Thoracic aorta (tissue), 2 donors: ENCODE measurements at places on chromosomes 7 and 10.

DNA sequence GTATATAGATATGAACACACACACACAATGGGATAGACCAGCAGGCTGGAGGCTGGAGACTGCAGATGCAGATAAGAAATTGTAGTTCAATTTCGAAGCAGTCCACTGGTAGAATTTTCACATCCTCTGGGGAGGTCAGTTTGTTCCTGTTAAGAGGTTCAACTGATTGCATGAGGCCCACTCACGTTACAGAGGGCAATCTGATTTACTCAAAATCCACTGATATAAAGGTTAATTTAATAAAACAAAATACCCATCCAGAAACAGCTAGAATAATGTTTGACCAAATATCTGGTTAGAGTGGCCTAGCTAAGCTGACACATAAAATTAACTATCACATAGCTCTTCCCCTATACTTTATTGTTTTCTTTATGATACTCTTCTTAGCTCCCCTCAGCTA, 162.9 kb upstream of the SMIM30 start:
- DNase-seq: no peak

- no peak for DNase-seq
Measured at GRCh38 chr7:157881048-157881771, 544.4 kb downstream of the DNAJB6 start.

DNA sequence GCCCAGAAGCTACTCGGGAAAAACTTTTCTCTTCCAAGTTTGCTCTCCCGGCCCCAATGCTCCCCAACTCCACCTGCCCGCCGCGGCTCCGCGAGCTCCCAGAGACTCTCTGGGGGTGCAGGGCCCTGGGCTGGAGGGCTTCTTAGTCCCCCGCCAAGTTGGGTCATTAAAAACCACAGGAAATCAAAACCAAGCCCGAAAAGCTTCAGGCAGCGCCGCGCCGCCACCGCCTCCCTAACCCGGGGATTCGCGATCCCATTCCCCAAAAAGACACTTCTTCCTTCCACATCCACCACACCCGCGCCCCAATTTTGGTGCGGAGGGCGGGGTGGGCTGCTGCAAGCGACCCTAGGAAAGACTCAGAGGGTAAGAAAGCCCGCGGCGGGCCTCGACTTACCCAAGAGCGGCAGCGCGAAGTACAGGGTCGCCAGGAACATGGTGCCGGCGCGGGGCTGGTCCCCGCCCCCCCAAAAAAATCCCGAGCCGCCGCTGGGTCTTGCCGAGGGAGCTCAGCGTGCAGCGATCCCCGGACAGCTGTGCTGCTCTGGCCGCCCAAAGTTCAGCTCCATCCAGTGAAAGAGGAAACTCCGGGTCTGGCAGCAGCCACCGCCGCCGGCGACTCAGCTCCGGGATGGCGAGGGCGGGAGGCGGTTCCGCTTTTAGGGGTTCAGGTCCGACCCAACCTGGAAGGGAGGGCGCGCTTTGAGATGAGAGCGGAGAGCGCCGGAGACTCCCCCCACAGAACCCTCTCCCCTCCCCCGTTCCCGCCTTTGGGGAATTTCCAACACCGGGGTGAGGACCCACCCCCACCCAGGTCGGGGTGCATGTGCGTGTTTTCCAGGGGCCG, 1.2 kb downstream of the GFRA1 start:
- no peak for DNase-seq

- DNase-seq: no peak
Measured at GRCh38 chr7:29105752-29106668, 40.3 kb downstream of the CPVL start.

DNA sequence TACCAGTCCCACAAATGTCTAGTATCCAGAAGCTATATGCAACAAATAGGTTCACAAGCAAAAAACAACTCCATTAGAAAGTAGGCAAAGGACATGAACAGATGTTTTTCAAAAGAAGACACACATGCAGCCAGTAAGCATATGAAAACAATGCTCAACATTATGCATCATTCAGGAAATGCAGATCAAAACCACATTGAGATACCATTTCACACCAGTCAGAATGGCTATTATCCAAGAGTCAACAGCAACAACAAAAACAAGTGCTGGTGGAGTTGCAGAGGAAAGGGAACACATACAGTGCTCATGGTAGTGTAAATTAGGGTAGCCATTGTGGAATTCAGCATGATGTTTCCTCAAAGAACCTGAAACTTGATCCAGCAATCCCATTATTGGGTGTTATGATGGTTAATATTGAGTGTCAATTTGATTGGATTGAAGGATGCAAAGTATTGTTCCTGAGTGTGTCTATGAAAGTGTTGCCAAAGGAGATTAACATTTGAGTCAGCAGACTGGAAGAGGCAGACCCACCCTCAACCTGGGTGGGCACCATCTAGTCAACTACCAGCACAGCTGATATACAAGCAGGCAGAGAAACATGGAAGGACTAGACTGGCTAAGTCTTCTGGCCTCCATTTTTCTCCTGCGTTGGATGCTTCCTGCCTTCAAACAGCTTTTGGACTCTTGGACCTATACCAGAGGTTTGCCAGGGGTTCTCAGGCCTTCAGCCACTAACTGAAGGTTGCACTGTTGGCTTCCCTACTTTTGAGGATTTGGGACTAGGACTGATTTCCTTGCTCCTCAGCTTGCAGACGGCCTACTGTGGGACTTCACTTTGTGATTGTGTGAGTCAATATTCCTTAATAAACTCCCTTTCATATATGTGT, 218.4 kb upstream of the SEMA3D start:
- no peak for DNase-seq

- DNase-seq: no peak
Measured at GRCh38 chr7:6589829-6590644, at the start of gene INTS15. Gene INTS15, plus strand, starts transcription at chr7:6590021. Its CDS starts 263 bp downstream, at chr7:6590284.

DNA sequence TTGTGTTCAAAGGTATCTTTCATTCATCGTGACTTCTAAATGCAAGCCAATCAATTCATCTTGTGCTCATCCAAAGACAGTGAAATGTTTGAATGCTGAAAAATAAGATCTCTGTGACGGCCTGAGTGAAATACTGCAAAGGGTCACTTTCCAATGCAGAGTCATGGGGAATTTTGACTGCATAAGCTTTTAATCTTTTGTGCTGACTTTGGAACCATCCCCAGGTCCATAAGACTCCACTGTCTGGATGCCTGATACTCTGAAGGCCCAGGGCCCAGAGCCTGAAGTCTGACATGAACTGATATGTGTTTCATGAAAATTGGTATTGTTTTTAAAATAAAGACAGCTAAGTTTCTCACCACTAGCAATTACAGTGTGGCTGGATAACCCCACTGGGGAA, 39.0 kb downstream of the PPP1R3C start:
- no peak for DNase-seq

GRCh38 chr10:93742633-93743349, 14.9 kb upstream of the LGI1 start:
- DNase-seq: no peak

- no peak for DNase-seq
Measured at GRCh38 chr7:29192323-29192722, 2.3 kb upstream of the CHN2 start.

DNA sequence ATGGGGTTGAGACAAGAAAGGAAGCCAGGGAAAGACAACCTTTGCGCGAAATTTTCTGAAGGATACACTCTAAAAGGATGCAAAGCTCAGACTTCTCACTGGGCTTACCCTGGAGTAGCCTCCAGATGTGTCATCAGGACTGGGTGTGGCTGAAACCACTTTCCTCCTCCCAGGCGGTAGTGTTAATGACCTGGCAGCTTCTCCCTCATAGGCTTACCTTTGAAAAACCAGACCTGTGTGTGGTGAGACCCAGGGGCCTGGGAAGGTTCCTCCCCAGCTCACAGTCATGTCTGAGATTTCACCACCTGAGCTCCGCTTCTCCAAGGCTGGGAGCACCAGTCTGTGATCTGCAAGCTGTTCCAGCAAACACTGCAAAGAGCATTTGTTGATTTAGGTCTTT, 93.7 kb downstream of the EPC1 start:
- DNase-seq: no peak

GRCh38 chr7:25694699-25695098, 457.3 kb upstream of the NFE2L3 start:
- no peak for DNase-seq
